ENCODE measurements at places on chromosomes 7 and 10.
A peak's percentile ranks its signal among the peaks of the same experiment; 100 is the strongest.

- no peak for DNase-seq
Measured at GRCh38 chr7:127514499-127514898, 70.9 kb downstream of the GCC1 start.

GRCh38 chr10:37643187-37643586, 214.2 kb downstream of the ZNF248 start:
- DNase-seq, result no peak

DNA sequence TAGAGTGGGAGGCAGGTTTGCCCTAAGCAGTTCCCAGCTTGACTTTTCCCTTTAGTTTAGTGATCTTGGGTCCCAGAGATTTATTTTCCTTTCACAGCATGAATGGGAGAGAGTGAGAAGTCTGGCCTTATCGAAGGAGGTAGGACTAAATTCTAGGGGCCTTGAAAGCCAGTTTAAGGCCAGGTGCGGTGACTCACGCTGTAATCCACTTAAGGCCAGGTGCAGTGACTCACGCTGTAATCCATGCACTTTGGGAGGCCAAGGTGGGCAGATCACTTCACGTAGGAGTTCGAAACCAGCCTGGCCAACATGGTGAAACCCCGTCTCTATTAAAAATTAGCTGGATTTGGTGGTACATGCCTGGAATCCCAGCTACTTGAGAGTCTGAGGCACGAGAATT, 392.2 kb downstream of the ACTR3B start:
- no peak for DNase-seq

GRCh38 chr7:2568521-2569223, 9.9 kb downstream of the IQCE start:
- DNase-seq, result no peak

DNA sequence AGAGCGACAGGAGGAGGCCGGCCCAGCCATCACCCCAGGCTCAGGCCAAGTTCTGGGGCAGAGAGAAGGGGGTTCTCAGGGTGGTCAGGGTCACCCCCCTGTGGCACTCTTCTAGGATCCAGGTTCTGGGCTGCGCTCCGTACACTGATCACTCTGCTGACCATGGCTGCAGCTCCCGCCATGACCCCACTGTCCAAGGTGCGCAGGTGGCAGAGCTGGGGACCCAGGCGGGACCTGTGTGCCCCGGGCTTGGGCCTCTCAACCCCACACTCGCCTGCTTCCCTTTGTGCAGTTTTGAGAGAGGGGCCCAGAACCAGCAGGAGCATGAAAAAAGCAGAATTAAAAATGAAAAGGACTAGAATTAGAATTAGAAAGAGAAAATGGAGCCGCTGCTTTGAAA, 227.1 kb downstream of the FANK1 start:
- DNase-seq, result no peak

DNA sequence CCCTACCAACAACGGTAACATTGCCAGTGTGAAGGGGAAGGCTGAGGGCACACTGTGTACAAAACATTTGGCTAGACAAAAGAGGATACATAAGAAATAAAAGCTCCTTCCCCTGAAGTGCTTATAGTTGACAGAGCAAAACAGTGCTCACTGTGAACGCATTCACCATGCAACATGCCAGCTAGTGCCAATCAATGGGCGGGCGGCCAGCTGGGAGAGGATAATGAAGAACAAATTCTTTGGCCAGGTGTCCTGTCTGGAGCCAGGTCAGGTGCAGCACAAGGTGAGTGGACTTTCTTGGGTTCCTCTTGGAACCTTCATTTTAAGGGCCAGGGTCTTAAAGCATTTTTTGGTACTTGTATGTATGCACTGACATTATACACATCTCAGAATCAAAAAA, 106.1 kb downstream of the ICA1 start:
- no peak for DNase-seq

- no peak for DNase-seq
Measured at GRCh38 chr10:91886954-91887271, 22.4 kb downstream of the FGFBP3 start.

DNA sequence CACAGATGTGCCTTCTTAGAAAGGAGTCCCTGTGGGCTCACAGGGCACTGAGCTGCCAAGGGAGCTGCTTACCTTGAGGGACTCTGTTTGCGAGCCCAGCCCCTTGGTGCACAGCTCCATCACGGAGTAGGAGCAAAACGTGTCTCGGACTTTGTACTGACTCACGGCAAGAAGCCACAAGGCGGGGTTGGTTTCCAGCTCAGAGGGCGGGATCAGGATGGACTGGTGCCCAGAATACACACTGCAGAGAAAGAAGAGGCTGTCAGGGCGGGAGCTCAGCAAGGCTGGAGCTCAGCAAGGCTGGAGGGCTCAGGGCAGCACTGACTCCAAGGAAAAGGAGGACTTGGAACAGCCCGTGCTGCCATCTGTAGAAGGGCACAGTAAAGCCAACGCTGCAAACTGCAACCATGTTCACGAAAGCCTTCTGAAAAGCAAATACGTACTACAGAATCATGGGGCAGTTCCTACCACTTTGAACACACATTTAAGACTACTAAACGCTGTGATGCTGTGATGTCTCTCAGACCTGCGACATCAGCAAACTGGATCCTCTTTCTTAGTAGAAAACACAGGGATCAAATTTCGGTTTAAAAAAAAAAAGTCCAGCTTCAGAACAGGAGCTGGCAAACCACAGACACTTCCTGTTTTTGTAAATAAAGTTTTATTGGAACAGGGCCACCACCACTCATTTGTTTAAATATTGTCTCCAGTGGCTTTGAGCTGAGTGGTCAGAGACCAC, 194.3 kb downstream of the ZMYND11 start:
- peak; percentile 65 for DNase-seq

GRCh38 chr10:131847241-131847783, 53.5 kb upstream of the PPP2R2D start:
- DNase-seq, result no peak

- no peak for DNase-seq
Measured at GRCh38 chr7:88042803-88043202, 108.8 kb downstream of the ADAM22 start.

DNA sequence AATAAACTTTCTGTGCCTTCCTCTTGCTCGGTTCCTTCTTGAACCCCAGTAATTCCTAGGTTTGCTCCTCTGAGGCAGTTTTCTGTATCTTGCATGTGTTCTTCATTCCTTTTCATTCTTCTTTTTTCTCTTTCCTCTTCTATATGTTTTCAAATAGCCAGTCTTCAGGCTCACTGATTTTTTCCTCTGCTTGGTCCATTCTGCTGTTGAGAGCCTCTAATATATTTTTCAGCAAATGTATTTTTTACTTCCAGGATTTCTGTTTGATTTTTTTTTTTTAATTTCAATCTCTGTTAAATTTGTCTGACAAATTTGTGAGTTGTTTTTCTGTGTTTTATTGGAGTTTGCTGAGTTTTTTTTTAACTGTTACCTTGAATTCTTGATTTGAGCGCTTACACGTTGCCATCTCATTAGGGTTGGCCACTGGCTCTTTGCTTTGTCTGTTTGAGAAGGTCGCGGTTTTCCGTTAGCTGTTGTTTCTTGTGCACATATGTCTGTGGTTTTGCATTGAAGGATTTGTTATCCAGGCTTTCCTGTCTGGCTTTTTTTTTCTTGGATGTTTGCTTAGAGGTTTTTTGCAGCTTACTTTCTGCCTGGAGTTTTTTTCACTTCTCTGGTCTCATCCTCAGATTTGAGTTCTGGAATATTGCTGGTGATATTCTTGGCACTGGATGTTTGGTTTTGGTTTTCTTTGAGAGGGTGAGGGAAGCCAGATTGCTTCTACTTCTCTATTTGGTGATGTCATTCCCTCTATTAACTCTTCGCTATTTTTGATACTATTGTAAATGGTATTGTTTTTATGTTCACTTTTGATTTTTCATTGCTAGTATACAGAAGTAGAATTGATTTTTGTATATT, 12.7 kb downstream of the SPRN start:
- no peak for DNase-seq
